ENCODE measurements at places on chromosomes 1 and 21.

GRCh38 chr1:243313635-243314536 lies 58.0 kb downstream of the SDCCAG8 start:
- DNase-seq: no peak

DNA sequence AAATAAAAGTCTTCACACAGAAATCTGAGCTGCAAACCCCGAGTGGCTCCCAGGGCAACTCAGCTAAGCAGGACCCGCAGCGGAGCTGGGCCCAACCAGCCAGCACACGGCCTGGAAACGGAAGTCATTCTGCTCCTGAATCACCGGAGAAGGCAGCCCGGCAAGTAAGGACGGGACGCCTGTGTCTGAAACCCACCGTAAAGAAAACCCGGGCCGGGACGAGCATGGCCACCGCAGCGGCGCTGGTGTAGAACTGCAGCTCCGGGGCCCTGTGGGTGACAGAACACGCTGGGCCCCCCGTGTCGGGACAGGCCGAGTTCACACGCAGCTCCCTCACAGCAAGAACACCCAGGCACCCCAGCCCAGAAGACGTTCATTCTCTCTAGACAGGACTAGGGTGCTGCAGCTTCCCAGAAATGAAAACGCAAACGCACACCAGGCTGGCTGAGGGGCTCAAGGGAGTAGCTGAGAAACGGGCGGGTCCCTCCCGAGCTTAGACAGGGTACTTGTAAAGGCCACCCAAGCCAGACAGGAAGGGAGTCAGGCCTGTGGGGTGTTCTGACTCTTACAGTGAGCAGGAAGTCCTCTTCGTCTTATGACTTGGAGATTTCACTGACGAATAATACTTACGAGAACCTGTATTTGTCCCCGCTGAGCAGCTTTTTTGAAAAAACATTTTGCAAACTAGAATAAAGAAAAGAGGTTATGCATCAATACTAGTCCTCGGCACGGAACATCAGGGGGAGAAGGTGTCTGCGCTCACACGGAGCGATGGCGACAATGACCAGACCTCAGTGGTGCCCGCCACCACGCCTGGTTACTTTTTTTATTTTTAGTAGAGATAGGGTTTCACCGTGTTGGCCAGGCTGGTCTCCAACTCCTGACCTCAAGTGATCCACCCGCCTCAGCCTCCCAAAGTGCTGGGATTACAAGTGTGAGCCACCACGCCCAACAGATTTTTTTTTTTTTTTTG lies 10.9 kb upstream of the CDK11B start:
- no peak for DNase-seq

GRCh38 chr1:170594066-170594626 lies 62.2 kb downstream of the GORAB start:
- no peak for DNase-seq

GRCh38 chr1:36652586-36652985 lies 169.9 kb upstream of the CSF3R start:
- no peak for DNase-seq

GRCh38 chr1:170634824-170635410 lies 29.0 kb upstream of the PRRX1 start:
- no peak for DNase-seq

GRCh38 chr1:153040950-153041631 lies at the start of gene SPRR2D:
SPRR2D (minus strand) TSS chr1:153041120; CDS start chr1:153040346, 774 bp downstream.
- DNase-seq: no peak

Data from AG08396 (cell line).